ENCODE measurements at places on chromosomes 12 and 14.

DNA sequence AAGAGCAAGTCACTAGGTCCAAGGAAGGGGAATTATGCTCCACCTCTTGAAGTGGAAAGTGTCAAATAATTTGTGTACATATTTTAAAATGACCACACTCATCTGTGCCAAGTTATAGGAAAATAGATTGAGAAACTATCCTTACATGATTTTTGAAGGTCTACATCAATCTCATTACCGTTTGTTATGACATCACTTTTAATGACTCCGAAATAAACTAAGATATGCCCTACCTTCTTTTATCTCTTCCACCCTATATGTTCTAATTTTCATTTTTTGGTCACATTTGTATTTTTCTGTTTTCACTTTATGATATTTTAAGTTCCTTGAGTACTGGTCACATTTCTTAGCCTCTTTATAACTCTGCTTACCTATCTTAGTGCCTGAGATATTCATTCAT is 3.3 kb upstream of the PSMC6 start:
- DNase-seq, result no peak

DNA sequence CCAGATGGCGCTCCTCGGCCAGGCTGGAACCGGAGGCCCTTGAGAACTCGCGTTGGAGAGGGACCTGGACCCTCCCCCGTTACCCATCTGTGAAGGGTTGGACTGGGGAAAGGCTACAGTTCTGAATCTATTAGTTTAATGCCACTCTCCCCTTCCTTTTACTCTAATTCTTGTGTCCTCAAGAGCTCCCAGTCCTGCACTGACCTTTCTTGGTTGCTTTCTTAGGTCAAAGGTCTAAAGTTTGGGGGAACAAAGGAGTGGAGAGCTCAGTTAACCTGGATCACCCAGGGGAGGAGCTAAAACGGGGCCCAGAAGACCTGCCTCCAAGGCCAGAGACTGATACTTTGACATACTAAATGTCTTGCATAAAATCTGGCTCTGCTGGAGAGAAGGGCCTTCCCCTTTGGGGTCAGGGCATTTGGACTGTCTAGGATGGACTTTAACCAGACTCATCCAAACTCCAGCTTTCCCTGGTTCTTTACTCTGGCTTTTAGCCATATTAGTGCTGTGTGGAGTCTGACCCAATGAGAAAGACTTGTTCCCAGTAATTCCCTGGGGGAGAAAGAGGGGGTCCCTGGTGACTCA is 923 bp upstream of the MLF2 start:
- DNase-seq, result no peak

DNA sequence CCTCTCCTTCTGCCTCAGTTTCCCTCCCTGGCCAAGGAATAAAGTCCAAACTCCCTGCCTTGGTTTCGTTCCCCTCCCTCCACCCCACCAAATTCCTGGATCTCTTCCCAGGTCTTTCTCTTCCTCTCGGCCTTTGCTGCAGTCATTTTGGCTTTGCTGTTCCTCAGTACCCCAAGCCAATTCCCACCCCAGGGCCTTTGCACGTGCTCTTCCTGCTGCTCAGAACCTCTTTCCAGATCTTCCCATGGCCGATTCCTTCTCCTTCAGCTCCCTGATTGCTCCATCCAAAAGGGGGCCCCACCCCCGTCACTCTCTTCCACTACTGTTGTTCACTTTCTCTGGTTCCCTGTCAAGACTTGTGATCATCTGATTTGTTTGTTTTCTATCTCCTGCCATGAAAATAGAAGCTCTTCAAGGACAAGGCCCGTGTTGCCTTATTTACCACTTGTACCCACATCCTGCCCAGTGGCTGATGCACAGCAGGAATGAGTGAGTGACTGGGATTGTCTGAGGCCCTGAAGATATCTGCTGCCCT is 3.1 kb downstream of the HNF1A start:
- DNase-seq, result no peak

GRCh38 chr12:75738486-75738885 is 227.1 kb upstream of the KRR1 start:
- no peak for DNase-seq

DNA sequence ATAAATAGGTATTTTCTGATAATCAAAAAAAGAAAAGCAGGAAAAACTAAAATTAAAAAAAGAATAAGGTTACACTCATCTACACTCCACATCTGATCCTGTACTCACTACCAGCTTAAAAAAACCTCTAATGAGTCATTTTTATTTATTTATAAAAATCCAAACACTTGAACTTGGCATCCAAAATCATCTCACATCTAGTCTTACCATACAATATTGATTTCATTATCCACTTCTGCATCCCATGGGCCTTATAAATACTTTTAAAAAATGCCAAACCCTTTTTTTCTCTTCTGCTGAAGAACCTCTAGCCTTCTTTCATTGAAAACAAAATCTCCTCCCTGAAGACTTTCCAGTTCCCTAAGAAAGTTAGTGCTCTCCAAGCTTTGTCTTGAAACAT is 109.7 kb downstream of the TMTC3 start:
- no peak for DNase-seq

DNA sequence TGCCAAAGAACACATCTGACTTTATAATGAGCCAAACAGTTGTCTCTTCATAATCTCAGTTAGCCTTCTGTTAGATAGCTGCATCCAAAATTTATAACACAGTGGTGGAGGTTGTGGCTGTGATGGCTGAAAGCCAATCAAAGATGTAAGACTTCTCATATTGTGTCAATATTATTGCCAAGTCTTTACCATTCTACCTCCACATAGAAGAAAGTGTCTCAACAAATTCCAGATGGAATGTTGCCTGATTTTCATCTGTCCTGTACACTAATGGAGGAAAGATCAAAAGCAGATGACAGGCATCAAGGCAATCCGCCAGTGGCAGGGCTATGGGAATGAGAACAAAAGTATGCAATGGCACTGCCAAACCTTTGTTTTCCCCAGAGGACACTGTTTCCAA is 813.1 kb upstream of the NOVA1 start:
- no peak for DNase-seq

DNA sequence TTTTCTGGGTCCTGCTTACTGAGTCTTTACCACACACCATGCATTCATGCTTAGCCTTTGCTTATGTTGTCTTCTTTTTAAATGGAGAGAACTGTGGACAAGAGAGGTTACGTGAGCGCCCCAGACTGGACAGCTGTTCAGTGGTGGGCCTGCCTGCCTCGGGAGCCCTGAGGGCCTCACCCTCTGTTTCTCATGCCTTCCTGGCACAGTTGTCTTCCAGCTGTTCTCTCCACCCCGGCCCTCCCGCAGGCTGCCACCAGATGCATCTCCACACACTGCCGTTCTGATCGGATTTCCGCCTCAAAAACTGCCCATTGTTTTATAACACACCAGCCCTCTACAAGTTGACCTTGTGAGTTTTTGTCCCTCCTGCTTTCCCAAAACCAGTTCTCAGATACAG is 100.8 kb downstream of the SAMD4A start:
- no peak for DNase-seq

DNA sequence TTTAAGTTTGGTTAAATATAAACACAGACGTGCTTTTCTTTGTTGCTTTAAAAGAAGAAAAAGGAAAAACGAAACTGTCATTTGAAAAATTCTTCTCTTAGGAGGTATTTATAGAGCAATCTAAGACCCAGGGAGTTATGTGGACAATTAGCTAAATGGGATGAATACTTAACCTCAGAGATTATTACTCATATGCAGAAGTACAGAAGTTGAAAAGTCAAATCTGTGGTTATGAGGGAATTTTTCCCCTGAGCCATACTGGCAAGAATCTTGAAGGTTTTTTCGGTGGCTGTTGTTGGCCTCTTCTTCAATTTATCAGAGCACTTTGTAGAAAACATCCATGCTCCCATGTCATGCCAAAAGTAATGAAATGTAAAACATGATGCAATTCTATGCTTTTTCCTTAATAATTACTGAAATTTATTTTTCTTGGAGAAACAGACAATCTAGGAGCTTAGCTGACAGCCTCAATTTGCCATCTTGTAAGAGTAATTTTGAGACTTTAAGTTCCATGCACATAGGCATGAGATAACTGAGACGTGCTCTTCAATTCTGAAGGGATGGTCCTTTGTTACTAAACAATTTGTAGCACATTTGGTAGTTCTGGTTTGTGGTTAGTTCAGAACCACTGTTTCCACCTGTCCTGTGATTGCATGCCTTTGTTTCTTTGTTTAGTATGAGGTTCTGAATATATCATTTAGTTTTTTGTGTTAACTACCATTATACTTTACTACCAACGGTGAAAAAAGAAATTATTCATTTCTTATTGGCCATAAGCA is 126.6 kb downstream of the BCAT1 start:
- no peak for DNase-seq

GRCh38 chr14:73743431-73743931 is 29.3 kb upstream of the PNMA1 start:
- peak; percentile 80 for DNase-seq

DNA sequence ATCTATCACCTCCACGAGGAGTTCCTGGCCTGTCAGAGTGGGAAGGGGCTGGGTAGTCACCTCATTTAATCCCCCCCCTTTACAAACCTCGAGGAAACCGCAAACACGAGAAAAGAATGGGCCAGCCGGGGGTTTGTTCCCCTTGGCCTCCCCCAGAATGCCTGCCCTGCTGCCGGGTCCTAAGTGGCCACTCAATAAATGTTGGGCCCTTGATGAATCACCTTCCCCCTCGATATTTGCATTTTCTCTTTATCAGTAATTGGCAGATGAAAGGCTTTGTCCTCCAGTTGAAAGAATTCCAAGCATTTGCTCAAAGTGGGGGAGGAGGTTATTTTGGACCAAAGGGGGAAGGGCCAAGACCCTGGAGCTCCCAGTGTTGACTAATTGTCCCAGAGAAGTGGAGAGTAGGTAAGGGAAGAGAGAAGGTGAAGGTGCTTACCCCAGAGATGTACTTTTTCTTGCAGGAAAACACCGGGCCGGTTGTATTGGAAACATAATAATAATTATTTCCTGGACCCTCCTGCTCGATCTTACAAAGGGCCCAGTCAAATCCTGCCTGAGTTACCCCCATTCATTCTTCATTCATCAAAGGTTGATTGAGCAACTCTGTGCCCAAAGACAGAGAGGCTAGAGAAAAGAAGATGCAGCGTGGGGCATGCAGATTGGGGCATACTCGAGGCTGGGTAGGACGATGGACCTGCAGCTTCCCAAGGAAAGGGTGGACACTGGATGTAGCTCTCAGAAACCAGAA is 1.9 kb upstream of the KDM2B start:
- no peak for DNase-seq

DNA sequence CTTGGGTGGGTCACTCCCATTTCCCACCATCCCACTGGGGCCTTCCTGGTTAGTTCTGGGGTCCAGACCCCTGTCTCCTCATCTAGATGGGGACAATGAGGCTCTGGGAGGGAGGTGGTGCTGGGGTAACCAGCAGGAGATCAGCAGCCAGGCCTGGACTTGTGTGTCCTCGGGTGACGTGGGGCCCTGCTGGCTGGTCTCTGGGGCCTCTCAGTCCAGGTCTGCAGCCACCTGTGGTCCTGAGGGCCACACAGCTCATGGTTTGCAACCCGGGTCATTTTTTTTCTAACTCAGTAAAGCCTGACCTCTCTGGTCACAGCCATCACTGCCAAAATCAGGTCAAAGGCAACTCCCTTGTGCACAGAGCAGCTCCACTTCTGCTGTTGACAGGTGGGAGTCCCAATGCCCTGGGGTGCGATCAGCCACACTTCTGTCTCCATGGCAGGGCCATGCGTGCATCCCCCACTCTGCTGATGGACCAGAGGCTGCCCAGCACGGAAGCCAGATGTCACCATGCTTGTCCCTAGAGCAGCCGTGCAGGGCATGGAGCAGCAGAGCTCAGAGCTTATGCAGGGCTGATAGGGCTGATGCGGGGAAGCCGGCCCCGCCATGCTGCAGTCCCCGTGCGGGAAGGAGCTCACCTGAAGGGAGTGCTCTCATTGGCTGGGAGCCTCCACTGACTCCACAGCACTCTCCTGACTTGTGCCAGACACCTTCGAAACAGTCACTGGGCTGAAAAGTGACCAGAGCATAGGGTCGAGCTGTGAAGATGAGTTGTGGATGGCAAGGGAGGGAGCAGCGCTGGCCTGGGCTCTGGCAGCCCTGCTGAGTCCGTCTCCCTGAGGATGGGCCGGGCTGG is 250.9 kb downstream of the ADGRD1 start:
- DNase-seq, result no peak

DNA sequence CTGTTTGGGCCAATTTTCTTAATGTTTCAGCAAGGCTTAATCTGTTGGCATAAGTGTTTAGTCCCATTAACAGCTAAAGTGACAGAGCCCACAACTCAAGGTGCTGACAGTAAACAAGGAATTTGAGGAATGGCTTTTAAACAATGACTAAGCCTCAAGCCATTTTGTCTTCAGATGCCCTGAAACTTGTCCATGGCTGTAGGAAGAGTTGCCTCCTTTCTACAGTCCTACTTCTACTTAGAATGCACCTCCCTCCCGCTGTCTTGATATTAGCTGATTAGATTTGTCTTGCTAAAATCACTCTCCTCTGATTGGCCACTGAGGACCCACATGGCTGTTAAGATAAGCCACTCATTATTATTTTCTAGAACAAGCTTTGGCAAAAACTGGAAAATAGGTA is 188.4 kb upstream of the OTX2 start:
- DNase-seq, result no peak

- peak; percentile 19 for DNase-seq
Observed at GRCh38 chr14:58072288-58073071, 79.5 kb downstream of the ARMH4 start.

DNA sequence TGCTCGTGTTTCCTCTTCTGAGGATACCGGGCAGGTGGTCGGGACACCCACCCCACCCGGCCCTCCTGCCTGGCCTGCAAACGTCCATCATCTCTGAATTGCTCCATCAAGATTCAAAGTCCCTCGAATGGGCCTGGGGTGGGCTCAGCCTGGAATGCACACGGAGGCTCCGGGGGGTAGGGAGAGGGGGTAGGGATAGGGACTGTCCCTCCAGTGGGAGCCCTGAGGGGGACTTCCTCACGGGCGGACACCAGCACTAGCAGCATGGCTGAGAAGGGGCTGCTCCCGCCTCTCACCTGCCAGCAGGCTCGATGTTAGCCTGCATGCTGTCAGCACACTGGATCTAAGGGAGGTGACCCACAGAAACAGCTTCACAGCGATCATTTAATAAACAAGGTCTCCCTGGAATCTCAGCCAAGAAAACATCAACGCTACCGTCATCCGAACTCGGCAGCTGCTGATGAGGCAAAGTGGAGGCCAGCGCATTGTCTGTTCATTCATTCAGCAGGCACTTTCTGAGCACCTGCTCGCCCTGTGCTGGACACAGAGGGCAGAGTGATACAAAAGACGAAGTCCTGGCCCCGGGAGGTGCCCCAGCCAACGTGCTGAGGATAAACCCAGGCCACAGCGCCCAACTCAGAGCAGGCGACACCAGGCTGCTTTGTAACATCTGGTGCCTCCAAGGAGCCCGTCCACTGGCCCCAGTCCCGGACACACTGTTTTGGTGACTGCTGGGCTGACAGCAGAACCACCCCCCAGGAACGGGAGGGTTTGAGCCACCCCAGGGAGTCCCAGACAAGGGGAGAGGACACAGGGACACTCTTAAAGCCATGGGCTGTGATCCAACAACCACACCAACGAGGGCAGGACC is 6.3 kb downstream of the TMEM179 start:
- DNase-seq, result no peak

DNA sequence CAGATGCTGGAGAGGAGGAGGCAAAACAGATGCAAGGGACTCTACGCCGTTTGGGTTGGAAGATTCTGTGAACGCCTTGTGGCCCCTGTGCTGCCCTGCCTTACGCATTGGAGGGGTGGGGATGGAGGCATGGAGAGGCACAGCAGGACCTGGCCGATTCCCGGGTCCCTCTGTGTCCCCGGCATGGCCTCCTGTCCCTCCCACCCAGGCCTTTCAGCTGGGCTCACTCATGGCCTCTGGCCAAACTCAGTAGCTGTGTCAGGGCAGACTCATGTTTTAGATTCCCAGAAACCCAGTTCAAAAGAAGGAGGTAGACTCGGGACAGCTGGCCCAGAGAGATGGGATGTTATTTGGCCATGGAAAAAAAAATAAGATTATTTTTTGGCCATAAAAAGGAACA is 40.1 kb downstream of the TESC start:
- DNase-seq, result no peak
